GM04503 (cell line): ENCODE measurements at places on chromosomes 11 and 22.
A peak's percentile ranks its signal among the peaks of the same experiment; 100 is the strongest.

DNA sequence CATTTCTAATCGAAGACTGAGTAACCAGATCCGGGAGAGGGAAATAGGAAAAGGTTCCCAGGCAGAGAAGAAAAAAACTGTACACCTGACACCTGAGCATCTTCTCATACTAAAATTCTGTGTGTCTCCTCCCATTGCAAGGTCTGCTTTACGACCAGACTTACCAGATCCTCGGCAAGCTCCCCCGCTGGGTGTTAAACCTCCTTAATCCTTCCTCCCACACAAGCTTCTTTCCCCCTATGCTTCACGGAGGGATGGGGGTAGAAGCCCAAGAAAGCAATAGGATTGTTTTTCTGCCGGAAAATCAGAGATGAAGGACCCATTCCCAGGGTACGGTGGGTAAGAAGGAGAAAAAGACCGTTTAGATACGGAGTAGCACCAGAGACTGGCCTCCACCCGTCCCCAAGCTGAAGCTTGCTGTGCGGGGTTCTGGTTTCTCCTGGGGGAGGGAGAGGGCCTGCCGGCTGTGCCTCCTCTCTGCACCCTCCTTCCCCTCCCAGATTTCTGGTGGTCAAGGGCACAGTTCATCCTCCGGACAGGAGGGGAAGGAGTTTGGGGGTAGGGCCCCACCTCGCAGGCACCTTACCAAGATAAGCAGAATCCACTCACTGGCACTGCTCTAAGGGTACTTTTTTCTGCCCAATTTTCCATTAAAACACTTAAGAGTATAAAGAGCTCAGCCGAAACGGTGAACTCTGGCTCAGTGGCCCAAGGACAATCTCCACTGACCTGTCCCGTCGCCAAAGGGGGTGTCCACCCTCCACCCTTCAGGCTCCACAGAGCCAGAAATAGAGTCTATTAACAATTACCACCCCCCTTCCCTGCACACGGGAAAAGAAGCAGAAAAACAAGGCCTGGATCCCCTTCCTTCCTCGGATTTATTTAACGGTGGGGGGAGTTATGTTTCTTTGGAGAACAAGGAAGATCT is 1.2 kb downstream of the TOB2 start:
- no peak for DNase-seq

GRCh38 chr22:45891996-45892621 is 84.9 kb downstream of the WNT7B start:
- DNase-seq = no peak

GRCh38 chr22:42229455-42230149 is 40.9 kb downstream of the TCF20 start:
- no peak for DNase-seq

- DNase-seq = peak; percentile 49
Observed at GRCh38 chr11:121889931-121890330, 226.1 kb downstream of the BLID start.

GRCh38 chr11:133982876-133983275 is 26.1 kb upstream of the IGSF9B start:
- DNase-seq = no peak

DNA sequence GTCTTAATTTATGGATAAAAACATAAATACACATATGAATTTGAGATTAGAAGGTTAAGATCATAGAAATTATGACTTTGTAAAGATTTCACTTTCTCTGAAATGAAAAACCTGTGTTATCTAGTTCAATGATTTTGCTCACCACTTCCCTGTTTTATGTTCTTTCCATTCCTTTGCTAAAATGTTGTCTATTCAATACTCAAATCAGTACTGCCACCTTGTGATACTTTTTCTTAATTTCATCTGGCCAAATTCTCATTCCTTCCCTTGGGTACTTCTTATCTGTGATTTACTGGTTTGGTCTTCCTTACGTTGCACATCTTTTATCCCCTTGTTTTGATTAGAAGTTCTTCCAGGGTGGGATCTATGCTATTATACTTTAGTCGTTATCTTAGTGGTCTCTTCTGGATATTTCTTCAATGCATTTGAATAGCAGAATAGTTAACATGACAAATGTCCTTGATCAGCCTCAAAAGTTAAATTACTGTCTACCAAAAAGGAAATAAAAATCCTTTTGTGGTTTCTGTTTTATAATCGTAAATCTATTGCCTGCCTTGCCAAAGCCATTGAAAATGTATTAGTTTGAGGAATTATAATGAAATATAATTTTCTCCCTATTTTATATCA is 197.0 kb downstream of the PGR start:
- DNase-seq = no peak

- peak; percentile 65 for DNase-seq
Observed at GRCh38 chr11:94948070-94948617, 25.2 kb downstream of the CWC15 start.
